Smooth muscle cell of the coronary artery (primary cell): ENCODE measurements at places on chromosomes 7 and 10. TPM values are rescaled to one million over a fixed set of nuclear protein-coding genes. Genes with fewer than 3 reads are reported as not detected.

The CC2D2B gene
- total RNA-seq = under 0.01 TPM in 1 of 2 replicates, not detected in the other

The SLC26A3 gene
- total RNA-seq = not detected in 2 replicates

The CCL24 gene
- total RNA-seq = not detected in 2 replicates

The NOS3 gene
- 0.53 and 1.3 TPM in 2 replicates for total RNA-seq
